ENCODE measurements at places on chromosomes 13 and 19.

DNA sequence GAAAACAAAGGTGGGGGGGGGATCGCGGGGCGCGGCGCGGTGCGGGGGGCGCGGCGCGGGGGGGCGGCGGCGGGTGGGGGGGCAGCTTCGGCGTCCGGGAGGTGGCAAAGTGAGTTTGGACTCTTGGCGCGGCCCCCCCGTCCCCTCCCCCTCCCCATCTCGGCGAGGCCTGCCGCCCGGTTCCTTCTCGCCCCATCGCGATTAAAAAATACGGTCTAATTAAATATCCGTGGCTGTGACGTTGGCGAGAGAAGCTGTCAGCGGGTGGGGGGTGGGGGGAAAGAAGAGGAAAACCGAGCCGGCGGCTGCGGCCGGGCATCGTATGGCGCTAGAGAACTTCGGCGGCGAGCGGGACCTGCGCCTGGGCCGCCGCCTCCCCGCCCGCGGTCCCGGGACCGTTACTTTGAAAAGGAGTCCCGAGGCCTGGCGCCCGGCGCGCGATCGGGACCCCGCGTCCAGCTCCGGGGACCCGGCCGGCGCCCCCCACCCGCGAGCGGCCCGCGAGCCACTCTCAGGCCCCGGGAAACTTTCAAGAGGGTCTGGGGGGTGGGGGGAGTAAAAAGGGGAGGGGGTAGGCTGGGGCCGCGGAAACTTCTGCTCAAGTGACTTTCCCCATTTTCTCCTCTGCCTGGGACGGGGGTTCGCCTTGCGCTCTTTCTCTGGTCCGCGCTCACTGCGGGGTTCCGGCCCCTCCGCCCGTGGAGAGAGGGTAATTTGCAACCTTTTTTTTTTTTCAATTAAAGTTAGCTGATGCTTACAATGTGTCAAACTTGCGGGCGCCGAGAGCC lies 146.3 kb upstream of the ZNF536 start:
- DNase-seq: no peak

DNA sequence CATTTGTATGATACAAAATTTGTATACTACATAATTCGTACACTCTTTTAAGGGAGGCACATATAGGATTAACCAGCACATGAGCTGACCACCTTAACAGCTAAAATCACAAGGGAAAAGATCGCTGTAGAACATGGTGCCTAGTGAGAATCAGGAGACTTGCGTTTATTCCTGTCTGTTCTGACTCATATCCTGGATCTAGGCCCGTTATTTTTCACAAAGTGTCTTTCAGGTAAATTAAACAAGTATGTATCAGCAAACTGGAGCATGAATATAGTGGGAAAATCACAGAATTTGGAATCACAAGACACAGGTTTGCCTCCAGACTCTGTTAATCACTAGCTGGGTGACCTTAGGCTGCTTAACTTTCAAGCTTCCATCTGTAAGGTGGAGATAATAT lies 47.5 kb upstream of the ESD start:
- DNase-seq: no peak

DNA sequence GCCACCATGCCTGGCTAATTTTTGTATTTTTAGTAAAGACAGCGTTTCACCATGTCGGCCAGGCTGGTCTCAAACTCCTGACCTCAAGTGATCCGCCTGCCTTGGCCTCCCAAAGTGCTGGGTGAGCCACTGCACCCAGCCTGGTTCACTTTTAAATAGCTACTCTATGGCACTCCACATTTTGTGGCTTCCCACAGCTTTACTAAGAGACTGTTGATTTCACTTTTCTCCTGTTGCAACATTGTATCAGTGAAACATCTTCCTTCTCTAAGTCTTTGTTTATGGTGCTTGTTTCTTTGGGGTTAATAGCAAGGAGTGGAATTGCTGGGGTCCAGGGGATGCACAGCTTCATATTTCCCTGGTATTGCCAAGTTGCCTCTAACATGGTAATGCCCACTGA lies 12.3 kb downstream of the TMEM38A start:
- no peak for DNase-seq

- no peak for DNase-seq
Observed at GRCh38 chr13:98476538-98476966, 100.4 kb downstream of the STK24 start.

DNA sequence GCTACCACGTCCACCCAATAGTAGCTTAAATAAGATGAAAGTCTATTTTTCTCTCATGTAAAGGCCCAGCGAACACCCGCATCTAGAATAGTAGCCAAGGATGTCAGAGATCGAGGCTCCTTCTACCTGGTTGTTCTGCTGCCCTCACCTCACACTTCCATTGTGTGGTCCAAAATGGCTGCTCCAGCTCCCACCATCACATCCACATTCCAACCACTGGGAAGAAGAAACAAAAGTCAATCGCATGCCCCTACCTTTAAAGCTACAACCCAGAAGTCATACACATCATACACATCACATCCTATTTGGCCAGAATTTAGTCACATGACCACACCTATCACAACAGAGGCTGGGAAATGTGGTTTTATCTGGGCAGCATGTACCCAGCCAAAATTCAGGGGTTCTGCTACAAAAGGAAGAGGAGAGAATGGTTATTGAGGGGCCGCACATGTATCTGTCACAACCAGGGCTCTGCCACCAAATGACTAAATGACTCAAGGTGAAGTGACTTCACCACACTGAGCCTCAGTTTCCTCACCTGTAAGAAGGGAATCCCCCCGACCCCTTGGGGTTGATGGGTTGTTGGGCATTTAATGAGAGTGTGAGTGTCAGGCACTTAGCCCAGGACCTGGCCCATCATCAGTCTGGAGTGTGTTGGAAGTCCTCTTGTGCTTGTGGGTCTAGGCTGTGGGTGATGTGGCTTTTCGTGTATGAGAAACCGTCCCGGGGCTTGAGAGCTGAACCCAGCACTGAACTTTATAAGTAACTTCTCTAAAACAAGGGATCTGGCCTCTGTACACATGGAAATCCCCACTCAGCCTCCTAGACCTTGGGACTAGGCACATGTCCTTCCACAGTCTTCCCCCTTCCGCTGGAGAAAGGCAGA lies 10.2 kb upstream of the CBLC start:
- no peak for DNase-seq
